Forelimb muscle (tissue), 1 donor: ENCODE measurements at places on chromosomes 3 and 15.

GRCh38 chr3:168989396-168989795 lies 674.1 kb downstream of the MECOM start:
- DNase-seq, result no peak

- no peak for DNase-seq
Observed at GRCh38 chr15:75884041-75884440, 19.6 kb upstream of the FBXO22 start.

DNA sequence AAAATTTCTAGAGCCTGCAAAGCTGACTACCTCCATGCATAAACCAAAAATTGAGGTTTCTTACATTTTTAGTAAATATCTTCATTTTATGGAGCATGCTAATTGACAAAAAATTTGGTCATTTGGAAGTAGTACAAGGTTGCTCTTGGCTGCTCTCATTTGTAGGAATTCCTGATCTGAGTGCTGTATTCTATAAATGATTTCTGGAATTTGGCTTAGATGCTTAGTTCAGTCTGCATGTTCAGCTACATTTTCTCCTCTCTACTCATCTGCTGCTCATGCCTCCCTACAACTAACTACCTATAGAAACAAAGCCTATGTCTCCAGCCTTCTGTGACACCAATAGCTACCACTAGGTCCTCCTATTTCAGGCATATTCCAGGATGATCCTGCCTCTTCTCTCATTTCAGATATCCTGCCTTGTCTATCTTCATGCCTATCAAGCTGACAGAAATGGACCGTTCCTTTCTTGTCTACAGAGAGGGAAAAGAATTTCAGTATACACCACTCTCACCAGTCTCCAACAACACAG lies 901.1 kb downstream of the TBL1XR1 start:
- DNase-seq, result no peak

- peak; percentile 59 for DNase-seq
Observed at GRCh38 chr15:98927022-98927421, 80.6 kb downstream of the PGPEP1L start.
